Glomerular endothelial cell (primary cell): ENCODE measurements at places on chromosomes 2 and 18. TPM values are rescaled to one million over a fixed set of nuclear protein-coding genes. Genes with fewer than 3 reads are reported as not detected.

DNA sequence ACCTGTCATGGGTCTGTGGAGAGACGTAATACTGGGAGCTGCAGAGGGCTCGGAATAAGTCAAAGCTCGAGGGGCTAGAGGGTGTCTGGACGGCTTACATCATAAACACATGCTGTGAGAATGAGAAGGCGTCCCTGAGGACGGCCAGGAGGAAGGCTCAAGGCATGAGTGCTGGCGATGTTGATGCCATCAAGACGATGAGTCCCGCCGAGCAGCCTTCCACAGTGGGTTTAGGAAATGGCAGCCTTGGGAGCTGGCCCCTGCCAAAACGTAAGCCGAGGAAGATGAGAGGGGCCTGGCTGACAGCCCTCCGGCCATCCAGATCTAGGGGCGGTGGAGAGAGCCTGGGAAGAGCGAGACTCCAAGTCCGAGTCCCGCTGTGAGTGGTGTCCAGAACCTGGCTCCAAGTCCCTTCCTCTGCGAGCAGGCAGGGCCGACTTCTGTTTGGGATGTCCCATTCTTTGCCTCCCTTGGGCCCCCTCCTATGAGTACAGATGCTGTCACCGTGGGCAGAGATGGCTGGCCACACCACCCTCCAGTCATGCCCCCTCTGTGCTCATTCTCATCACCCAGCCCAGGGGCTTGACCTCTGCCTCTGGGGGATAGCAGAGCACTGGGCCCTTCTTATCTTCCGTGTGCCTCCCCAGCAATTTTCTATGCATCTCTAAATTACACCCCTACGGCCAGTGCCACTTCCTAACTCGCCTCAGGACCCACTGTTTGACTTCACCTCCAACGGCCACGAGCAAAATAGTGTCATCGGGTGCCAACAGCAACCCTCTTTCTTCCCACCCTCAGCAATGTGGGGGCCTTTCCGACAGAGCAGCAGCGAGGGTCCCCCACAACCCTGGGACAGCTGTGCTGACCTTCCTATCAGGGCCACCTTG lies 175.7 kb downstream of the FAM210A start:
- DNase-seq, result no peak

DNA sequence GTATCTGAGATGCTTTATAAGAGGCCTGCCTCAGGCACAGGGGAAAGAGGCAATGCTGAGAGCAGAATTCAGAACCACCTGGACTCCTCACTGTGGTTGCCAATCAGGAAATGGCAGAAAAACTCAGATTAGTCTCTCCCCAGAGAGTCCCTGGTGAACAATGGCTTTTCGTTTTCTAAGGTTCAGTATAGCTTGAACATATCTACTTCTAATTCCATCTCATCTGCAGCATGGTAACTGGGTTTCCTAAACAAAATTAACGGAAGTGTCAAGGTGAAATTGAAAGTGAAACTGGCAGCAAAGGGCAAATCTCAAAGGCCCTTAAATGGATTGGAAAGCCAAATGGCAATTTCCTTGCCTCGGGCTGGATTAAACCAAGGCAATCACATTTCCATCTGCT lies 480.2 kb upstream of the ACVR2A start:
- no peak for DNase-seq

GRCh38 chr18:74774486-74774885 lies 176.8 kb downstream of the ZNF407 start:
- no peak for DNase-seq

DNA sequence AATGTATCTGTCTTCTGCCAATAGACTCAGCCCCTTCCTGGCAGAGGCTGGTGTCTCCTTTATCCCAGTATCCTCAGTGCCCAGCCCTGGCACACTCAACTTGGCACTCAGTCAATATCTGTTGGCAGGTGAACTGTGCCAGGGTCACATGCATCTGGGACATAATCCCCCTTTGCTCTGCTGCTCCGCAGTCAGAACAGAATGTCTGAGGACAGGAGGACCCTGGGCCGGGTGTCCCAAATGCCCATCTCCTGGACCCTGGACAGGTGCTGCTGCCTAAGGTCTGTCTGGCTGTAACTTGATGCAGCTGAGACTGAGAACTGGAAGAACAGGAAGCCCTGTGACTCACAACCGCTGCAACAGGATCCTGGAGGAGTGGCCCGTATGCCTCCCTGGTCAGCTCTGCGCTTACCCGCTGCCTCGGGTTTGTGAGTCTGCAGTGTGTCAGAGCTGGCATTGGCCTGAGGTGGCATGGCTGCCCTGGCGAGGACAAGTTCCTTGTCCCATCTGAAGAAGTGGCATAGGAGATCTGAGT lies 11.4 kb downstream of the HK2 start:
- DNase-seq, result peak; percentile 76

- DNase-seq, result no peak
Observed at GRCh38 chr2:65649811-65650589, 217.6 kb upstream of the SPRED2 start.

- no peak for DNase-seq
Observed at GRCh38 chr2:175476948-175477347, 295.4 kb upstream of the ATP5MC3 start.

GRCh38 chr2:47336259-47337238 lies 66.4 kb upstream of the MSH2 start:
- DNase-seq, result no peak

GRCh38 chr2:64105670-64106461 lies 38.4 kb downstream of the PELI1 start:
- no peak for DNase-seq

DNA sequence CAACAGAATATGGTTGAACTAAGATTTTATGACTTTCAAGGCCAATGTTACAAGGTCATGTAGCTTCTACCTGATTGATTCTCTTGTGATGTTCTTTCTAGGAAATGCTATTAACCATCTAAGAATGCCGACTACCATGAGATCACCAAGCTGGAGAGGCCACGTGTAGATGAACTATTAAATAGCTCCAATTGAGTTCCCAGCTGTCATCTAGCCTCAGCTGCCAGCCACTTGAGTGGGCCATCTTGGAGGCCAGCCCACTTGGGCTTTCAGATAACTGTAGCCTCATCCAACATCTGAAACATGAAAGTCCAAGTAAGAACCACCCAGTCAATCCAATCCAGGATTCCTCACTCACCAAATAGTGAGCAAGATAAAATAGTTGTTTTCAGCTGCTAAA lies 376.9 kb upstream of the TMEFF2 start:
- no peak for DNase-seq

- no peak for DNase-seq
Observed at GRCh38 chr18:10454681-10455557, 484 bp downstream of the APCDD1 start.

- no peak for DNase-seq
Observed at GRCh38 chr18:75268364-75268646, 57.7 kb downstream of the TSHZ1 start.

GRCh38 chr2:18290386-18290785 lies 270.1 kb downstream of the RDH14 start:
- DNase-seq, result no peak

- no peak for DNase-seq
Observed at GRCh38 chr2:46854260-46854659, 61.3 kb downstream of the MCFD2 start.

DNA sequence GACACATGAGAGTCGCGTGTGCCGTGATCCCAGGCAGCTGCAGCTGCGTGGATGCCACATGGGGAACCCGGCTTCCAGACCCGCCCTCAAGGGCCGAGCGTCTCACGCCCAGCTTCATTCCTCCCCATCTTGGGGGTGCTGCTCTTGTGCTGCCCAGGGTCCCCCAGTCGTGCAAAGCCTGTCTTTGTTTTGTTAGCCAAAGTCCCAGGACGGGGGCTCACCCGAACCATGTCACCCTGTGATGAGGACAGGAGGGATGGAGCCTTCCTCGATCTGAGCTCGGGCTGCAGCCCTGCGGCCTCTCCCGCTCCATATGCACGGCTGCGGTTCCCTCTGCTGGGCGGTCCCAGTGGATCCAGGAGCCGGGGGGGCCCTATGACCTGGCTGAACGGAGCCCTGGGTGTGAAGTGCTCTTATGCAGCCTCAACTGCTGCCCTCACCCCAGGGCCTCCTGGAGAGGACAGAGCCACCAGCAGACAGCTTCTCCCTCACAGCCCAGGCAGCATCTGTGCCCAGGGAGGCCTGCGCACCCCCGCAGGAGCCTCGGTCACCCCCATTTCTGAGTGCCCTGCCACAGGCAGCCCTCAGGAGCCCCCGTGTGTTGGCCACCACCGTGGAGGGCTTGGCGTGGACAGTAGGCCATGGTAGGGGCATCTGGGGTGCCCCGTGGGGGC lies 99.0 kb upstream of the CTDP1 start:
- no peak for DNase-seq

DNA sequence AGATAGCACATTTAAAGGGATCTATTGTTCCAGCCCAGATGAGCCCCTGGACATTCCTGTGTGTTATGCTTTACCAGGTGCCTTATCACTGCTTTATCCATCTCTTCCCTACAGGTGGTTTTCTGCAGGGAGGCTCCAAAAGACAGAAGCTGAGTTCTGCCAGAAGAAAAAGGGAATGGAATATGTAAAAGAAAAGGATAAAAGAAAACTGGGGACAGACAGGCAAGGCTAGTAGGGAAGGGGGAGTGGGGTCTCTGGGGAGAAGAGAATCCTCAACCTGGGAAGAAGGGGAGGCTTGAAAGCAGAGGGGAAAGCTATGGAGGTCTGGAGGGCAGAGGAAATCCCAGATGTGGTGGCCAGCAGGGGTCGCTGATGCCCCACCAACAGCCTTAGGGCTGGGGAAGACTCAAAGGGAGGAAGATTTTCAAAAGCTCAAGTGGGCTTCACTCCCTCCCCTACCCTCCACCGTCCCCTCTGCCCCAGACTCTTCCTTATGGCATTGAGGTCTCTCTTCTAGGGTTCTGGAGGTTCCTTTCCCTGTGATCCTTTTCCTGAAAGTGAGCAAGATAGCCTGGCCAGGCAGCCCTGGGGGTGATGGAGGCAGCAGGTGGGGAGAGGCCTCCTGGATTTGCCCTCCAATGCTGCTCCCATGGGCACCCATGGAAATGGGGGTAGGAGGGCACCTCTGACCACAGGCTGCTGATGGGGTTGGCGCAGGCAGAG lies 178.1 kb upstream of the PKDCC start:
- DNase-seq, result peak; percentile 14

DNA sequence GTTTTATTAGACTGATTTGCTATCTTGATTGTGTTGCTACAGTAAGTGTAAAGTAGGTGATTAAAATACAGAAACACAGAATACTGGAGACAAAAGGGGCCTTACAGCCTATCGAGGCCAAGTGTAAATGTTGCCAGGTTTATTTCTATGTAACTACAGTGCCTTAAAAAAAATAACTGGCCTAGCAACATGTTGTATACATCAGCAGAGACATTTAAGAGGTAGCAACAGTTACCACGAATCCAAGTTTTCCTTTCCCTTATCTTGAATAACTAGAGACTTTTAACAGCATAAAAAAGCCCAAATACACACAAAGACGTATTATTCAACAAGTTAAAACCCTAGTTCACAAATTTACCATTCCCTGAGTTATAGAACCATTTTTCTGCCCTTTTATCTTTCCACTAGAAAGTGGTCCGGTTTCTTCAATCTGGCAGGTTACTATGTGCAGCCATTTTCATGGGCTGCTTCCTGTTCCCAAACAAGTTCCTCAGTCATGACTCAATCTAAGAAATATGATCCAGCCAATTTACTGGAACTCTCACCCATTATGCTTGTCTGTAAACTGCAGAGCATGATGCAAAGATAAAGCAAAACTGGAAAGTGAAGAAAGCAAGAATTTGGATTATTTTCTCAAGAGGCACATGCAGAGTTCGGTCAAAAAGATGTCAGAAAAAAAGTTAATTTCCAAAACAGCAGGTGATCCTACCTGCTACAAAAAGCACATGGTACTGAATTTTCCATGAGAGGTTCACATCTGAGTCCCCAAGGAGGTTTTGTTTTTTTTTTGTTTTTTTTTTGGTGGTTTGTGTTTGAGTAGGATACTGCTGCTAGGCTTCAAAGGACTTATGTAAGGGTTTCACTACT lies 22.2 kb downstream of the NFE2L2 start:
- peak; percentile 78 for DNase-seq

- DNase-seq, result no peak
Observed at GRCh38 chr2:109244304-109244582, 115.2 kb downstream of the SH3RF3 start.

- DNase-seq, result no peak
Observed at GRCh38 chr18:58349650-58350049, 279.2 kb downstream of the ALPK2 start.

DNA sequence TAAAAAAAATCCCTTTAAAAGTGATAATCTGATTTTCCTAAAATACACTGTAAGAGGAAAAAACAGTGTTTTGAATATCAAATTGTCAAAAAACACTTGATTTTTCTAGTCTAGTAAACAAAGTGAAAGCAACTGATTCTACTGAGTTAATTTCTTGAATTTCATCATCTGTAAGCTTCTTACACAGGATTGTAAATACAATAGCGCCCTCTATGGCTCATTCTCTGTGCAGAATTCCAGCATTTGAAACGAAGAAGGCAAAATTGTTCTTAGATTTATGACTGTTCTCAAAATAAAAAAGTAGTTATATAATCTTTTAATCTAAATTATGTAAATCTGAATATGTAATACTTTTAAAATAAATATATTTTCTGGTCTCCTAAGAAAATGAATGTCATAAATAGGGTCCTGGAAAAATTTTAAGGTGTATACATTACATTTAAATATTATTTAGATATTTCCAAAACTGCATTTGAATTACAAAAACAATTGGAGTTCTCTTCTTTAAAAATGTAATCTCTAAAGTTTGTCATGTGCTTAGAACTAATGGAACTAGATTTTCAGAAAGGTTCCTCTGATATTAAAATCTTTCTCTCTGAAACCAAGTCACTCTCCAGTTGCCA lies 176.9 kb upstream of the MC4R start:
- peak; percentile 52 for DNase-seq

CNGA3 gene
- total RNA-seq, result not detected in 2 replicates

FAM237A gene
- not detected in 2 replicates for total RNA-seq

HOXD12 gene
- not detected in 2 replicates for total RNA-seq

PROM2 gene
- 0.99 and 4.8 TPM in 2 replicates for total RNA-seq

PLB1 gene
- 0.53 and 1.6 TPM in 2 replicates for total RNA-seq

CHST9 gene
- 0.05 TPM in 1 of 2 replicates, not detected in the other for total RNA-seq

STEAP3 gene
- 17.4 and 23.8 TPM in 2 replicates for total RNA-seq

CRYGC gene
- total RNA-seq, result not detected in 2 replicates

FSIP2 gene
- total RNA-seq, result 0.24 and 0.82 TPM in 2 replicates

ABCB11 gene
- total RNA-seq, result 0.18 TPM in 1 of 2 replicates, not detected in the other
